ENCODE measurements at places on chromosomes 3 and 15.

GRCh38 chr3:111767756-111768445 lies 91.2 kb upstream of the PHLDB2 start:
- DNase-seq = no peak

DNA sequence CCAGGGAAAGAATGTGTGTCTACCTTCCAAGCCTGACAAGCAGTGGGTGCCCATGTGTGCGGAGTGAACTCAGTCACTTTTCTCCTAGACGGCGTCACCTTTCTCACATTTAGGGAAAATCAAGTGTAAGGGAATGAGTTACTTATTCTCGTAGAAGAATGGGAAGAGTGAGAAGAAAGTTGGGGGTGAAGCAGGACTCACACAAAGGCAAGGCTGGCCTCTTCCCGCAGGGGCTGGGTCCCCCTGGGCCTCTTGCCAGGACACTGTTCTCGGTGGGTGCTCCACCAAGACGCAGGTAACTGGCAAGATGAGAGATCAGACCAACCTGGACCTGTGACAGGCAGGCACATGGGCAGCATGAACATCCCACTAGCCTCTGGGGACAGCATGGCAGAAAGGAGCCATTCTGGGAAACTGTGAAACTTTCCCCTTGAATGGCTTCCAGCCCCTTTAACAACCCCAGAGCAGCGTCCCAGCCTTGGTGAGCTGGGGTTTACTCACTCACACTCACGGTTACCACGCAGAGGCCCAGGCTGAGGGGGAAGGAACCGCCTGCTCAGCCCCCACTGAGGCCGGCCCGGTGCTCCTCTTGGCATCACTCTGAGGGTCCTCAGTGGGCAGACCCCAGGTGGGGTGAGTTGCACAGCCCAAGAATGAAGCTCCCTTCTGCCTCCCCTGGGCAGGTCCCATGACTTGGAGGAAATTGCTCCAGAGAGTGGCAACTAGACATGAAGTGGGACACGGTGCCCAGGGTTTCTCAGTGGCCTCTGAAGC lies 15.0 kb upstream of the SRP14 start:
- no peak for DNase-seq

DNA sequence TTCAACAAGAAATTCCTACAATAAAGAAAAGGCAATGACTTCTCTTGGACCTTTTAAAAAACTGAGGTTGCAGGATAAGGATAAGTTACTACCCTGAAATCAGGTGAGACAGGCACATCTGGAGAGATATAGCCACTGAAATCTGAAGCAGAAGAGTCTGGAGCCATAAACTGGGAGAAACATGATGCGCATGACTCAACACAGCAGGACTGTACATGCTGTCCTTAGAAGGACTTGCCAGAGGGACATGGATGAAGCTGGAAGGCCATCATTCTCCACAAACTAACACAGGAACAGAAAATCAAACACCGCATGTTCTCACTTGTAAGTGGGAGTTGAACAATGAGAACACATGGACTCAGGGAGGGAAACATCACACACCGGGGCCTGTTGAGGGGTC lies 1020.2 kb downstream of the AGBL1 start:
- no peak for DNase-seq

DNA sequence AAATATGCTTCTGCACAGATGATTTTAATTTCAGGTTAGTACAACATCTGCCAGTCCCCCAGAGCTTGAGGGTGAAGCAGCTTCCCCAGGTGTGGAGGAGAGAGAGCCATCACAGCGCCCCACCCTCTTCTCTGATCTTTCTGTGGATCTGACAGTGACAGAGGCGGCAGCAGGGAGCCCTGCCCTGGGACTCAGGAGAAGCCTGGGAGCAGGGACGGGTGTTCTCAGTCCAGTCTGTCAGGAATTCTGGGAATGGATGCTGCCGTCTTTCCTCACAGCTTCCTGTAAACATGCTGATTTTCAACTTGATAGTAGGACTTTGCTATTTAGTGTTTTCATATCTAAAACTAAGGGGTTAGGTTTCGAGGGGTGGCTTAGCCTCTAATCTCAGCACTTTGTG lies 11.4 kb upstream of the RAB8B start:
- DNase-seq = no peak

DNA sequence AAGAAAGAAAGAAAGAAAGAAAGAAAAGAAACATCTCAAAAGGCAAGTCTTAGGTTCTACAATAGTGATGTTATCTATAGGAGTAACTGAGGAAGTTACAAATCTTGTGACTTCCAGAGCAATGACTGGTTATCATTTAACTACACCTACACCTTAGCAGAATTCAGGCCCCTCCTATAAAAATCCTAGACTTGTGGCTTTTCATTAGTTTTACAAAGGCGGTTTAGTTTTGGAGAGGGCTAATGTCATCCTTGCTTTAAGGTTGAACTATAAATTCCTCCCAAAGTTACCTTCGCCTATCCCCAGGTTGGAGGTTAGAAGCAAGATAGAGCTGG lies 4.1 kb upstream of the SCAP start:
- DNase-seq = no peak

DNA sequence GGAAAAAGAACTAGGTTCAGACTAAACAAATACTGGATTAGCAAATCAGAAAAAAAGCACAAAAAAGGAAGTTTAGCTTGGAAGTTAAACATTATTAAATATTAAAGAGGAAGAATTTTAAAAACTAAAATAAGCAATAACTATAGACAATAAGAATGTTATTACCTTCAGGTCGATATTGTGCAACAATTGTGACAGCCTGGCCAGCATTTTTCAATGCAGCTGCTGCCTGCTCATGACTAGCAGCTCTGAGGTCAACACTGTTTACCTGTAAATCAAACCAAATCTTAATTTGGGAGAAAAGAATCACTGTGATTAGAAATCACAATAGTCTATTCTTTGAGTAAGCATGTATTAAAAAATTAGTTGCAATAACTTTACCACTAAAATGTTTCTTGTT lies 75.1 kb upstream of the MELTF start:
- DNase-seq = no peak

DNA sequence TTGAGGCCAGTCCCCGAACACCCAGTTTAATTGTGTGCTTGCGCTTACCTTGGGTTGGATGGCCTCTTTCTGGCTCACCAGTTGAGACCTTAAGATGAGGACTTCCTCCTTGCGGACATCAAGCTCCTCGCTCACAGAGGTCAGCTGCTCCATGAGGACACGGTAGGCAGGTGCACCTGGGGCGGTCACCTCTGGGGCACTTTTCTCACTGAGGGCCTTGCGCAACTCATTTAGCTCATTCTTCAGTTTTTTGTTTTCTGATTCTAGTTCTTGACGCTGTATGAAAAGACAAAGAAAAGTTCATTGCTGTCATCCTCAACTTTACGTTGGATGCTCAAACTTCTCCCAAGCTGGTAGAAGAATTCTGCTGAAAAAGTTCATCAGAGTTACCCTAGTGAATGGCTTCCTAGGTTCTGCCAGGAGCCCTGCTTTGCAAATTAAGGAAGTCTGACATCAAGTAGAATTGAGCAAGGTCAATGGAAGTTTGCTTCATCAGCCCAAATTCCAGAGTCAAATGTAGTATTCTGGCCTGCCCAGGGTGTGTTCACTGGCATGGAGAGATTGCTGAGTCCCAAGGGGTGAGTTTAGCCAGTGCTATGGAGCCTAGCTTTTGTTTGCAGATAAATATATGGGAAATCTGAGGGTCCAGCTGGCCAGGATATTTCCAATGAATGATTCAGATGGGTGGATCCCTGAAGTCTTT lies 55.8 kb upstream of the MYO5C start:
- no peak for DNase-seq

DNA sequence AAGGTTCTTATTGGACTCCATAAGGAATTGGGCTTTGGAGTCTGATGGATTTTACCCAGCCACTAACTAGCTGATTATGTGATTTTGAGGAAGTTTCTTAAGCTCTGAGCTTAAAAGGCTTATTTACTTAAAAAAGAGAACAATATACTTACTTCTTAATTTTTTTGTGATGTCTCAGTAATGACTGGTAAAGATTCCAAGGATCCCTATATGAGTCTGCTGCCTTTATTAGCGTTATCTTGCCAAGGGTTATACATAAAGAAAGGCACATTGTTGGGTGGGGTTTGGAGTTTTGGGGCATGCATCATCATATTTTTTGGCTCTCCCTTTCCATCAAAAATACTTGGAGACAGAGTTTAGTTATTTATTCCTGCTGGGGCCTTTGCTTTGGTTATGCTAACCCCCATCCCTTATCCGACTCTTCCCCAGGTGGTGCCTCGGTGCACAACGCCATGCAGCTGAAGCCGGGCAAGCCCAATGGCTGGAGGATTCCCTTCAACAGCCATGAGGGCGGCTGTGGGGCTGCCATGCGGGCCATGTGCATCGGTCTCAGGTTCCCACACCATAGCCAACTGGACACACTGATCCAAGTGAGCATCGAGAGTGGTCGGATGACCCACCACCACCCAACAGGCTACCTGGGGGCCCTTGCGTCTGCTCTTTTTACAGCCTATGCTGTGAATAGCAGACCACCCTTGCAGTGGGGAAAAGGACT lies 6.7 kb downstream of the ADPRH start:
- no peak for DNase-seq

DNA sequence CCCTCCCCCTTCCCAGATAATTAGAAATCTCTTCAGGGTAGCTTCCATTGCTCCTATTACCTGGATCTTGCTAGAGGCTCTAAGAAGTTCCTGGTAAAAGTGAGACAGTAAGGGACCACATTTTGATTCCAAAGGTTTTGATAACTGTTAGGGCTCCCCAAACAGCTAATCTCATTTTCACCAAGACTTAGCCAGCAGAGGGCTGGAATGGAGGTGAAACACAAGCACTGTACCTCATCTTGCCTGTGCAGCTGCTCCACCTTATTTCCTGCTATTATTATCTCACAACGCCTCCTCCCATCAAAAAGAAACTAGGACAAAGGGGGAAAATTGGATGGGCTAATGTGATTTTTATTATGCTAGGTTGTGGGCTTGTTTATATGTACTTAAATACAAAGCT lies 7.3 kb downstream of the SETD5 start:
- DNase-seq = peak; percentile 7

- DNase-seq = peak; percentile 1
Observed at GRCh38 chr3:59249004-59249403, 199.2 kb upstream of the CFAP20DC start.

GRCh38 chr3:15787941-15788340 lies 9.8 kb downstream of the ANKRD28 start:
- DNase-seq = no peak

- DNase-seq = no peak
Observed at GRCh38 chr15:70033109-70033508, 64.6 kb downstream of the TLE3 start.

DNA sequence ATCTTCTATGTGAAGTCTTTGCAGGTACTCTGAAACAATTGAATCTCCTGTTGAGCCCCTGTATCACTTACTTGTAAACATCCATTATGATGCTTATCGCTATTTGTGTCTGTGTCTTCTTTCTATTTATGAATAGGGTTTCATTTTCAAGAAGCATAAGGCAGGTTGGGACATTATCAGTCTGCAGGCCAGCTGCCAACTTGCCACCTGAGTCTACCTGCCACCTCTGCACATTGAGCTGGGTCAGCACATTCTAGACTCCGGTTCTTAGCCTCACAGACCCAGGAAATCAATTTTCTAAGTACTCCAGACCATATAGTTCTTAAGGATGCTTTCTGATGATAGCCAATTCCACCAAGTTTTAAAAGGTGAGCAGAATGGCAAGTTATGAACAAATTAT lies 105.7 kb upstream of the MCTP2 start:
- no peak for DNase-seq

DNA sequence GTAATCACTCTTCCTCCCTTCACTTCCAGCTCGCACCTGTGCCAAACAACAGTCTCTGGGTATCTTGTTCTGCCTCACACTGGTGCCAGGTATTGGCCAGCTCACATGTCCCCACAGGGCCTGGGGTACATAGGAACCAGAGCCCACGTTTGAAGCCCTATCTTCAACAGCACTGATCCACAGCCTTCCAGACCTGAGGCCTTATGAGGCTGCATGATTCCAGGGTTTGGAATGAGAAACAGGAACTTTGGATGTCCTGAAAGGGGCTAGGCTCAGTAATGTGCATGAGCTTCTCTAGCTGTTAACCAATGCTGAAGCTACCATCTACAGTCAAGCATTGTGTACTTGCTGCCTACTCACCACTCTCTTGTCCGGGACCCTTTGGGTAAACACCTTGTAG lies 92.4 kb downstream of the GPR156 start:
- DNase-seq = no peak

DNA sequence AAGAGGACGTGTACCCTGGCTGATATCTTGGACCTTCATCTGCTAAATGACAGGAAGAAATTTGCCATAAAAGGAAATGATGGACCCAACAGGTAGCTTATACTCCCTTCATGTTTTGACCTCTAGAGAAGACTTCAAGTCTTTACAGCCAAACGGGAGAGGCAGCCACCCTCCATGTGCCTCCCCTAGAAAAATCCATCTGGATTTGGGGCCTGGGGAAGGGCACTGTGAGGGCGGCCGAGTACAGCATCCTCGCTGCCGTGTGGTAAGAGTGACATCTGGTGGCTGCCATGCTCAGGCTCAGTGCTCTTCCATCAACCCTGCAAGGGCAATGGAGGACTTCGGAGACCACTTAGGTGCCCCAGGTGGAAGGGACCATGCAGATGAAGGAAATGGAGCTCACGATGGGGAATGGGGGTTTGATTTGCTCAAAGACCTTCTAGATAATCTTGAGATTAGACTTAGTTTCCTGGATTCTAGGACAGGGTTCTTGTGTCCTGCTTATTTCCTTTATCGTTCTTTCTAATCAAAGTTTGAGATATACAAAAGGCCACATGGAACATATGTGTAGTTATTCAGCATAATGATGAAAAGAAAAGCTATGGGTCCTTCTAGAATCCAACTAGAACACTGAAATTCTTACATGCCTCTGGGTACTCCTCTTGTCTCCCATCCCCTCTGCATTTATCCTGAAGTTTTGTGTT lies 44.4 kb downstream of the AQP9 start:
- no peak for DNase-seq

DNA sequence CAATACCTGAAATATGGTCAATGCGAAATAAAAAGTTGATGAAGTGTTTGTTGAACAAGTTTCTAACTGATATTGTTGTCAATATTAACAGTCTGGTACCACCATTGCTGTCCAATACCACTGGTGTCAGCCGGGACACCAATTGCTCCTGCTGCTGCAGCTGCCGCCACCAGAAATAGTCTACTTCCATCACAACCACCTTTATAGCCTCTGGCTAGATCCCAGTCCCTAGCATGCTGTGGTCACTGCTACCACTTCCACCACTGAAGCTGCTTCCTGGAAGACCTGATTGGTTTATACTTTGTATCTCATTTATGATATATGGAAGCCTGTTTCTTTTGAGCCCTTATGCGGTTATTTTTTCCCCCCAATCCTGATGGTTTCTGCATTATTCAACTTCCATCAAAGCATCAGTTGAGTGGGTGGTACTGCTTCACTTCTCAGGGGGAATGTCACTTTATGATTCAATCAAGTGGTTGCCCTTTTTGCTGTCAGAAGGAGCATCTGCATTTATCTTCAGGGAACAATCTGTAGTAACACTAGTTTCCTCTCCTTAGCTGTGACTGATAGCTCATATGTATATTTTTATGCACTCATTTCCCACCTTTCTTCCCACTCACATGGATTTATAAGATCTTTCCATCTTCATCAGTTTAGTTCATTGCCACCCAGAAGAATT lies 11.7 kb downstream of the LNP1 start:
- no peak for DNase-seq
